Stimulated activated CD4-positive, alpha-beta T cell treated with anti-CD3 and anti-CD28 coated beads, Interleukin-2, amount 100 ng/mL, for 24 hours (primary cell): ENCODE measurements at places on chromosomes 4 and X.

- DNase-seq = no peak
Measured at GRCh38 chr4:143085224-143085623, 99.5 kb upstream of the USP38 start.

DNA sequence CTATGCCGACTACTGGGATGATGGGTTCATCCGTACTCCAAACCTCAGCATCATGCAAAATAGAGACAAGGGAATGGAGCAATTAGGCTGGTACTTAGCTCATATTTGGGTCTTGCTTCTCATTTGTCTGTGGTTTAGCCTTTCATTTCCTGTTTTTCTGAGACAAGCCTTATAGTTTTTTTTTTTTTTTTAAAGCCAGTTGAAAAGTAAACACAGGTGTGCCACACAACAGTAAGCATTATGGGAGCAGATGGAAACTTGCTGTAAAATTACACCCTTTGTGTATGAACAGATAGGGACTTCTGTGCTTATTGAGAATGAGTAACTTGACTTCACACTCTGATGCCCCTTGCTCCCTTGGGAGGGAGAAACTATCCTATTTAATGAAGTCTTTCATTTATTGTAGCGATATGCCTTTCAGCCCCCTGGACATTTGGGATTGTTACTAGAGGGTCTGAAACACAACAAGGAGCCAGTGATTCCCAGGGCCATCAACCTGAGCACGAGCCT is 13.7 kb downstream of the RASSF6 start:
- no peak for DNase-seq

- no peak for DNase-seq
Measured at GRCh38 chr4:77217526-77217925, 60.5 kb downstream of the CCNG2 start.

- no peak for DNase-seq
Measured at GRCh38 chr4:123843137-123843536, 446.5 kb downstream of the SPRY1 start.

GRCh38 chrX:69987691-69988090 is 62.0 kb downstream of the AWAT2 start:
- no peak for DNase-seq

- no peak for DNase-seq
Measured at GRCh38 chr4:112973750-112974251, 75.7 kb upstream of the ANK2 start.

- DNase-seq = no peak
Measured at GRCh38 chrX:76434103-76434741, 6.7 kb downstream of the MAGEE1 start.

DNA sequence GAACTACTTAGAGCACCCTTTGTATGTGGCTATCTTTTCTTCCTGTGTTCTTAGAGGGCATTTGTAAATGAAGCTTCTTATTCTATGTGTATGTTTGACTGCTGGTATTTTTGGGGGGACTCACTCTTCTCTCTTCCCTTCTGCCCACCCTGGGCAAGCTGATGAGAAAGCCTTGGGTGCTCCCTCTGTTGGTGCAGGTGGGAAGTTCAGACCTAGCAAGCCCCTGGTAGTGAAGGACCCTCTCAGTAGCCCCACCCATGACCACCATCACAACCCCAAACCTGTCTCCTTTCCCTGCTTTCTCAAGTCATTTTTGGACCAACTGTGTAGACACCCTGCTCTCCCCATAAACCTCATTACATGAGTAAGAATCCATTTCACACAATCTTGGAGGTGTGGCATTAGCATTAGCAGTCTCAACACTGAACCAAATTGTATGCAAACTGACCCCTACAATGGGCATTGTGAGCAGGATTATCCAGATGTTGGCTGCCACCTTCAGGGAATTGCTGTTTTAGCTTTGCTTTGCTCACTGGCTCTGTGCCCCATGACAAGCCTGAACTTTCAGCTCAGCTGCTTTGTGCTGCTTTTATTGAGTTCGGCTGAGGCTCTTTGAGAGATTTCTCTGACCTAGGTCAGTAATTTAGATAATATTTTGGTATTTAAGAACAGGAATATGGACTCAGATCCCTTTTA is 27.9 kb downstream of the TRIM61 start:
- DNase-seq = no peak

- peak; percentile 17 for DNase-seq
Measured at GRCh38 chrX:63250253-63250868, 100.8 kb downstream of the SPIN4 start.

DNA sequence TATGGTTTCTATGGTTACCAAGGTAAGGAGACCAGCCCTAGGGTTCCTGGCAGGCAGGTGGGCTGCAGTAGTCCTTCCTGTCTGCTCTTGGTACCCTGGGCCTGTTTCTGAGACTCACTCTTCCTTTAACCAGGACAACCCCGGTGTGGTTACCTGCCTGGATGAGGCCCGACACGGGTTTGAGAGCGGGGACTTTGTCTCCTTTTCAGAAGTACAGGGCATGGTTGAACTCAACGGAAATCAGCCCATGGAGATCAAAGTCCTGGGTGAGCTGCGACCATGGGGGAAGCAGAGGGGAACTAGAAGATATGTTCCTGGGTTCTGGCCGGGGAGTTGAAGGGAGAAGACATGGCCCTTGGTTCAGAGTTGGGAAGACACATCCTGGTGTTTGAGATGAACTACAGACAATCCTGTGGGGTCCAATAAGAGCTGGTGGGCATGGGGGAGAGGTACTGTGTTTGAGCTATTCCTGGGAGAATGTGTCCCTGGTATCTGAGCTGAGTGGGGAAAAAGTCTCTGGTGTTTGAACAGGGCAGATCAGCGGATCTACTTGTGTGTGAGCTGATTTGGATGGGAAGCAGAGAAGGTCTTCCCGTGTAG is 7.8 kb downstream of the UBA1 start:
- no peak for DNase-seq

- no peak for DNase-seq
Measured at GRCh38 chr4:122854447-122855352, 28.1 kb downstream of the FGF2 start.

DNA sequence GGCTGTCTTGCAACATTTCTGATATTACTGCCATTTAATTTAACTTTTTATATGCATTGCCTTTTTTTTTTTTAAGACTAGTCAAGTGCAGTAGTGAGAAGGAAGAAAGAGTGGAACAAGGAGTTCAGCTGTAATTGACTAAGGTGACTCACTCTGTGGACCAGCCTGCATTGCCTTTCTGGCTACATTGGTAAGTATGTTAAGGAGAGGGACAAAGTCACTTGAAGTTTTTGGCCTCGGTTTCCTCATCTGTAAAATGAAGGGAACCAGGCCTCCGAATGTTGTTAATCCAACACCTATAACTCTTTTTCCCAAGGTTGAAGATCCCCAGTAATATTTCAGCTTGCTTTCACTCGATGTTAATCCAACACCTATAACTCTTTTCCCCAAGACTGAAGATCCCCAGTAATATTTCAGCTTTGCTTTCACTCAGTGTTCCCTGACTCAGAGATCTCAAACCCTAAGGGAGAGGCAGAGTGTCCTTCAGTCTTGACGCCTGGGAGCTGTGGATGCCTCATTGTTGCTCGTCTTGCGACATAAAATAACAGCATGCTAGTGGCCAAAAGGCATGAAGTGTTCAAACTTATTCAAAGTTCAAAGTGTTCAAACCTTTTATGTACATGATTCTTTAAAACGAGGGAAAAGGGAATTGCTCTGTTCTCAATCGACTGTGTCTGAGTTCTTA is 102.0 kb downstream of the SORBS2 start:
- no peak for DNase-seq

- no peak for DNase-seq
Measured at GRCh38 chr4:7183780-7184460, 8.4 kb upstream of the SORCS2 start.

GRCh38 chrX:41518841-41519220 is 71.7 kb downstream of the NYX start:
- no peak for DNase-seq

- no peak for DNase-seq
Measured at GRCh38 chr4:536351-536972, 37.5 kb downstream of the PIGG start.

- DNase-seq = no peak
Measured at GRCh38 chr4:137393044-137393443, 139.2 kb downstream of the PCDH18 start.

- no peak for DNase-seq
Measured at GRCh38 chr4:183353557-183353956, 31.3 kb upstream of the CLDN24 start.

- no peak for DNase-seq
Measured at GRCh38 chrX:15547356-15547755, 46.7 kb downstream of the BMX start.

- no peak for DNase-seq
Measured at GRCh38 chr4:6355052-6355451, 85.4 kb downstream of the WFS1 start.

DNA sequence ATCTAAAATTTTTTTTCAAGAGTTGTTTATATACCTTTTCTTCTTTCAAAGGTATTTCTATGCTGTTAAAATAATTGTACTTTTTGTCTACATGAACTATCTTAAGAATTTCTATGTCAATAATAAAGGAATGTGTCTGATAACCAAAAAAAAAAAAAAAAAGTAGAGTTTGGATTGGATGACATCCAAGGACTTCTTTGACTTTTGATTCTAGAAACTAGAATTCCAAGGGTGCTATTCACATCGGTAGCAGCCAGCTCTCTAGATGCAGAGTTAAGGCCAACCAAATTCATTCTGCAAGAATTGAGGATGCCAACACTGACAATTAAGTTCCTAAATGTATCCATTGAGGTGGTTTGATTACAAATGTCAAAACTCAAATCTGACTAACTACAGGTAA is 42.0 kb upstream of the PRKG2 start:
- DNase-seq = no peak

- peak; percentile 17 for DNase-seq
Measured at GRCh38 chr4:39812500-39812899, 114.6 kb downstream of the UBE2K start.

DNA sequence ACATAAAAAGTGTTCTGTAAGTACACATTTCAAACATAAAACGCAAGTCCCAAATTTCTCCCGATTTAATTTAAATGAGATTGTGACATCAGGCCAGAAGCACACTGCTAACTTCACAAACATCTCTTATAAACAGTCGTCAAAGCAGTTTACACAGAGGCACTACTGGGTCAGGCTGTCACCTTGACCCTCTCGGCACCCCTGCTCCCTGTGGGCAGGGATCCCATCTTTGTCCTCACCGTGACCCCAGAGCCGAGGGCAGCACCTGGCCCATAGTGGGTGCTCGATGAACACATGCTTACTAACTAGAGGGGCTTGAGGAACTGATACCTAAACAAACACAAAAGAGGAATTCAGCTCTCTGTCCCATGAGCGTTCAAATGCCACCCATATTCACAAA is 22.2 kb downstream of the QDPR start:
- no peak for DNase-seq

- no peak for DNase-seq
Measured at GRCh38 chr4:189255636-189256035, 685.0 kb upstream of the FRG1 start.

DNA sequence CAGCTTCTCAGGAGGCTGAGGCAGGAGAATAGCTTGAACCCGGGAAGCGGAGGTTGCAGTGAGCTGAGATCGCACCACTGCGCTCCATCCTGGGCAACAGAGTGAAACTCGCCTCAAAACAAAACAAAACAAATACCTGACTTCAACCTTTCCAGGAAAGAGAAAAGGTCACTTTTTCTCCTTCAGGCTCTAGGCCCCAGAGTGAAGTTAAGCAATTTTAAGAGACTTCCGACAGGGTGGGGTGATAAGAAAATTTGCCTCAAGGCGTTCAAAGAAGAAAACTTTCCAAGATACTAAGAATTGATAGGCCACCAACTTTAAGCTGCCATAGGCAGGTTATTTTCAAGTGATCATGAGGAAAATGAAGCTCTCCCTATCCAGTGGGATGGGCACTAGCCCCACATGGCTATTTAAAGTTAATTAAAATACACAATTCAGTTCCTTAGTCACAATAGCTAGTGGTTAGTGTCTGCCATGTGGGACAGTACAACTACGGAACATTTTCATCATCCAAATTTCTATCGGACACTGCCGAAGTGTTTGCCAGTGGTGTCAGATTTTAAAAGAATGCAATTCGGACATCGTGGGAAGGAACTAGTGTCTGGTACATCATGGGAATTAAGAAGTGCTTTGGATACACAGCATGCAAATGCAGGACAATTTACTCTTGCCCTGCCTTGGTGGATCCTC is 33.0 kb downstream of the SMS start:
- DNase-seq = no peak

DNA sequence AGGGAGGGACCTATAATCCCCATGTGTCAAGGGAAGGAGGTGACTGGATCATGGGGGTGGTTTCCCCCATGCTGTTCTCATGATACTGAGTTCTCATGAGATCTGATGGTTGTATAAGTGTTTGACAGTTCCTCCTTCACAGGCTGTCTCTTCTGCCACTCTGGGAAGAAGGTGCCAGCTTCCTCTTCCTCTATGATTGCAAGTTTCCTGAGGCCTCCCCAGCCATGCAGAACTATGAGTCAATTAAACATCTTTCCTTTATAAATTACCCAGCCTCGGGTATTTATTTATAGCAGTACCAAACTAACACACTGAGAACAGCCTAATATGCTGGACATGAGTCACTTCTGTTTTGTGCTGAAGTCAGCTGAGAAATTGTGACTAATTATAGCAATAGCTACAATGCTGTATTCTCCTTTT is 656.9 kb upstream of the CPEB2 start:
- no peak for DNase-seq

DNA sequence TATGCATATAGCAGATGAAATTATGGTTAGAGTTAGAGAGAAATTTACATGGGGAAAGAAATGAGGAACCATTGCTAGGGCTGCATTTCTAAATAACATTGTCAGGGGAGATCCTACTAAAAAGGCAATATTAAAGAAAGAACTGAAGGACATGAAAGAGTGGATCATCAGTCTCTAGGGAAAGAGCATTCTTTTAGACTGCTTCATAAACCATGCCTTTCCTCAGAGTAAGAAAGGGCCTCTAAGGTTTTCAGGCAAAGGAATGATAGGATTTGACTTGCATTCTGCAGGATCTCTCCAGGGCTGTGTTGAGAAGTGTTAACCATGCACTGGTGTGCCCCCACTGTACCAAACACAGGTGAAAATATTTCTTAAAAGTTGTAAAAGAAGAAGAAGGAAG is 385.4 kb upstream of the MAD2L1 start:
- DNase-seq = no peak

- DNase-seq = no peak
Measured at GRCh38 chr4:138164208-138164607, 77.9 kb downstream of the SLC7A11 start.
